Stimulated activated CD8-positive, alpha-beta memory T cell treated with anti-CD3 and anti-CD28 coated beads, Interleukin-12 subunit alpha, Interleukin-12 subunit beta, amount 100 ng/mL, for 1 hour (primary cell): ENCODE measurements at places on chromosomes 12 and 14.

DNA sequence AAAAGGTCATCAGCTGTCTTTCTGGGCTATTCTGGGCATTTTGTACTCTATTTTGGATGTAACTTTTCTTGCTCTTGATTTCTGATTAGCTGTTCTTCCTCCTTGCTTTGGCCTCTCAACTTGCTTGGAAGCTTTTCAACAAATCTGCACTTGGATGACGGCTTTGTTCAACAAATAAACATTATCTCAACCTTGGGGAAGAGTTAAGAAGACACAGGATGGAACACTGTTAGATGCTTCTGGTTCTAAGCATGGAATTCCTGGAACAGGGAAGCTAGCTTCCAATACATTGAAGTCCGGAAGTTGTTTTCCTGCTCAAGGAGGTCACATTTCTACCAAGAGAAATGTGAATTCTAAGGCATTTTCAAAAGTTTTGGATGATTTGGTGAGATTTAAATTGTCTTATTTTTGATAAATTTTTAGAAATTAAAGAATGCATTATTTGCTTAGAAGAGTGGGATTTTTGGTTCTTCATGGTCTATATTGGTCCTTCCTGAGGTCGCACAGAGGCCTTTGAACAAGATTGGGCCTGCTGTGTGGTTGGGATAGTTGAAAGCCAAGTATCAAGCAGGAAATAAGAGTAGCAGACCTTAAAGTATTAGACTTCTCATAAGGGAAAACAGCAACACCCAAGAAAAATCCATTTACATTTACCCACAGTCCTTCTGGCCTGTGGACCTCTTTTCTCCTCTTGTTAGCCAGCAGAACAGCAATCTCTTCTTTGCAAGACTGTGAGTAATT, 59.2 kb downstream of the PPFIBP1 start:
- DNase-seq = no peak

- no peak for DNase-seq
Observed at GRCh38 chr12:219891-220352, 6.0 kb upstream of the SLC6A12 start.

DNA sequence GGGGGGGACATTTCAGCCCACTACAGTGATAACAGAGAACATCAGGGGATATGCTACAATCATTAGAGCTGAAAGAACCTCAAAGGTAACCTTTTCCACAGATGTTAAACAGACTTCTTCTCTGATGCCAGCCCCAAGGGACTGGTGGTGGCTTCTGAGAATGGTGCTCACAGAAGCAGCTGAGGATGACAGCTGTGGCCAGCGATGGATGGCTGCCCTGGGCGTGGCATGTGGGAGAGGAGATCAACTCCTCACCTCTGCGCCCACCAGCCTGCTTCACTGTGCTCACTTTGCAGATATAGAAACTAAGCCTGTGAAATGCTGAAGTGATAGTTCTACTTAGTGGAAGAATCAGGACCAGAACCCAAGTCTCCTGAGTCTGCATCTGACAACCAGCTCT, 33.0 kb downstream of the FOXN3 start:
- DNase-seq = no peak

GRCh38 chr12:94535510-94535921, 75.8 kb upstream of the CEP83 start:
- DNase-seq = no peak

DNA sequence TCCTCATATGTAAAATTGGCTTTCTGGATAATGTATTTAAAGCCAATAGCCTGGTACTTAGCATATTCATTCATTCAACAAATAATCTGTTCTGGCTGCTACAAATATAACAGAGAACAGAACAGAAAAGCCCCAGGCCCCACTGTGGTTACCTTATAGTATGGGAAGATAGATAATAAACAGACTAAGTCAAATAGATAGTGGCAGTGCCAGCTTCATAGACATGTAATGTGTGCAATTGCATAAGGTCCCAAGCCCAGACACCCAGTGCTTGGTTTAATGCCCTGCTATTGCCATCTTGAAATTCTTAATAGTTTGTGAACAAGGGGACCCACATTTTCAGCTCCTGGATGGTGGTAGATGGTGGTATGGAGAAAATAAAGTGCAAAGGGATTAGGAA, 320.2 kb upstream of the USP15 start:
- DNase-seq = no peak

DNA sequence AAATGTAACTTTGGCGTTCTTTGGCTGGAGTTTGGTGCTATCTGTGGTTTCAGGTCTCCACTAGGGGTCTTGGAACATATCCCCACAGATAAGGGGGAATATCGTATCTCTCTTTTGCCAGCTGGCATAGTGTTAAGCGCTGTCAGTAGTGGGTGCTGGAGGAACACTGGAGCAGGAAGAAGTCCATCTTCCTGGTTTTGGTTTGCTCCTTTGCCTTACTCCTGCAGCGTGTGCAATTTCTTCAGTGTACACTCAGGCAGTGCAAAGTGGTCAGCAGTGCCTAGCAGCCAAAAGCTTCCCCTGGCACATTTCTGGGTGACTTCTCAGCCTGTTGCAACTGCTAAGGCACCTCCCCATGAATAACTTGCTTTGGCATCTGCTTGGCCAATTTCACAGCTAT, 11.7 kb upstream of the RIPK3 start:
- no peak for DNase-seq
